ENCODE measurements at places on chromosomes 4 and X.

GRCh38 chr4:173461170-173461569 lies 62.3 kb upstream of the SCRG1 start:
- DNase-seq, result no peak

DNA sequence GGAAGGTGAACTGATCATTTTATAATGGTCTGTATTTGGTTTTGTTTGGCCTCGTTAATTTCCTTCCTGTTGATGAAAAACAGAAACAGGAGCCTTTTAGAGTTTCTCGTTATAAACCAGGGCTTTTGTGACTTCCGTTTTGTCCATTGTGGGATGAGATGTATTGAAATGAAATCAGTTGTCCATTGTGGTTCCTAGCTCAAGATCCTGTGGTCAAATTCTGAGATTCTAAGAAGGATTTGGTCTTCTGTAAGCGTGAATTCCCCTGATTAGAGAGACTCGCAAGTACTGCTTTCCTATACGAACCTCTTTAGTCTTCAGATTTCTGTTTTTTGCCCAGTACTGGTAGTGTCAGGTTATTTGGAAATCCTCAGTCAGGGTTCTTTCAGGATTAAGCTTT lies 101.7 kb downstream of the RAPGEF2 start:
- no peak for DNase-seq

- DNase-seq, result no peak
Observed at GRCh38 chrX:19785647-19786046, 101.8 kb downstream of the SH3KBP1 start.

DNA sequence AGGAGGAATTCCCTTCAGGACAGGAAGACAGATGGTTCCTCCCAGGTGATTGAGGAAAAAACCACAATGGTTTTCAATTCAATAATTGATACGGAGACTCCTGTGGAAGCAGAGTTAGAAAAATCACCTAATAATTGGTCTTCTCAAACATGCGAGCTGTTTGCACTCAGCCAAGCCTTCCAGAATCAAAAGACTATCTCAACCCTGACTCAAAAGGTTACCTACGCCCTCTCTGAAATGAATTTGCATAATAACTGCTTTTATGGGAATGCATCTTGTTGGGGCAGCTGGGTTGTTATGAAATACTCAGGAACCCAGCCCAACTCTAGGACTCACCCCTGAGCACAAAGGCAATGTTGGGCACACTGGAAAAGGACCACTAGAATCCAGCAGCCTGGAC lies 66.9 kb upstream of the ARSJ start:
- no peak for DNase-seq

DNA sequence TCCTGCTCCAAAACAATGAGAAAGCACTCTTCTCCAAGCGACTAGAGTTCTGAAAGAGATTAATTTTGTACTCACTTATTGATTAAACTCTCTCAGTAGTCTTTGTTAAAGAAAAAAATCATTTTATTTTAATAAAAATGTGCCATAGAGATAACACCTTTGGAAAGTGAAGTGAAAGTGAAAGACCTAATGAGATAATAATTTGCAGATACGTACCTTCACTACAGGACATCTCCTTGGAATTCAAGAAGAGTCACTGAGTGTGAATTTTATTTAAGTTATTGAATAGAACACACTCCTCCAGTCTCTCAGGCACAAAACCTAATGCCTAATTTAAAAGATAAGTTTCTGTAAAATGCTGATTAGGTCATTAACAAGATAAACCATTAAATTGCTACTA lies 1070.6 kb upstream of the GRID2 start:
- DNase-seq, result no peak

- no peak for DNase-seq
Observed at GRCh38 chr4:112302320-112303274, 5.4 kb downstream of the ALPK1 start.

DNA sequence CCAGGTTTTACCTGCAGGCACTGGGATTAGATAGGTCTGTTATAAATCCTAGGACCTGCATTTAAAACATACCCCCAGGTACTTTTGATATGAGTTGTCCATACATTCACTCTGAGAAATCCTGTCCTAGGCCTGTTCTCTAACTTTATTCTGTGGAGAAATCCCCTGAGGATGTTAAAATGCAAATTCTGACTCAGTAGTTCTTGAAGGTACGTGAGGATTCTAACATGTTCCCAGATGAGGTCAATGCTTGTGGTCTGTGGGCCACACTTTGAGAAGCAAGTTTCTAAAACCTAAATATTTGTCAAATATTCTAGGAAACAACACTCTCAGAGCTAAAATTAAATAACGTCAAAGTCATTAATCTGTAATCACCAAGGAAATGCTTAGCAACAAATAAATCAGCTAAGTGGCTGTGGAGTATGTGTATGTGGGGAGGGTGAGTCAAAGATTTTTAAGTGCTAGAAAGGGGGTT lies 101.3 kb upstream of the MAGEB16 start:
- no peak for DNase-seq

- DNase-seq, result no peak
Observed at GRCh38 chr4:106238820-106239420, 77.1 kb downstream of the TBCK start.

DNA sequence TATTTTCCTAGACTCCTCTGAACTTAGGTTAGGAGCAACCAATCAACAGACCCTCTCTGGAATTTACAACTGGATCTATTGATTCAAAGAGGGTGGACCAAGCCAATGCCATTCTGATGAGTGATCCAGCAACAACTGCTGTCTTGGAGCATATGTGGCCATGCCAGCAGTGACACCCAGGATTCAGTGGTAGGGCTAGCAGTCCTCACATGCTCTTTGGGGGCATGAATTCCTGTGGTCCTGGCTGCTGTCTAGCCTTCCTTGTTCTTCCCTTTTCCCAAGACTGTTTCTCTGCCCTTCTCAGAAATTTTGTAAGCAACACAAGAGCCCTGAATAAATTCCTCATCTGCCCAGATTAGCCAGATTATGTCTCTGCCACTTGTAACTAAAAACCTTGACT lies 61.5 kb upstream of the GATB start:
- DNase-seq, result no peak

GRCh38 chr4:159382856-159383561 lies 280.1 kb downstream of the RAPGEF2 start:
- DNase-seq, result no peak

DNA sequence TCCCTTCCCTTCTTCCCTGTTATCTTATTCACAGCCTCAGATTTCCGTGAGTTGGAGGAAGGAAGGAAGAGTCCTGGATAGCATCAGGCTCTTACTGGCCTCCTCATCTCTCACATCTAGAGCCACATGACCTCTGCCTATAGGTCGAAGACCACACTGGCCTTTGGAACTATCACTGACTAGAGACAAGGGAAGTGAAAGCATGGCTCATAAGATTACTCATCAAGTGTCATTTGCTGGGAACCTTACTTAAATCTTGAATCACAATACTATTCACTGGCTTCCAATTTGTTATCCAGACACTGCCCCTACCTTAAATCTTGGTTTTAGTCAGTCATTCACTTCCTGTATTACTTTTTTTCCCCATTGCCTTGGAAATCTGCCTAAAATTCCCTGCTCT lies 61.6 kb upstream of the MTMR8 start:
- DNase-seq, result no peak

DNA sequence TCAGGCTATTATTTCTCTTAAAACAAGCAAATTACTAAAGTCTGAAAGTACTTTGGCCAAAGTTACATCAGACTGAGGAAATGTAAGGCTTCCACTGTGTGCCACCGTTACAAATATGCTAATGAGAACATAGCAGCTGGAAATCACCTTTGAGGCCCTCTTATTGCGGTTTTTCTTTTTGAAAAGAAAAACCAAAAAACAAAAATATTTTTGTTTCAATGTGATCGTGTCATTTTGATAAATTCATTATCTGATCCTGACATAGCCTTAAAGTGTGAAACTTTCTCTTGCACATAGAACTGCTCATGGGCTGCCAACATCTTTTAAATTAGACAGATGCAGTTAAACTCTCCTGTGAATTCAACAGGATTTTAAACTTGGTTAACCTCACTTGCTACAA lies 2.8 kb upstream of the TIFA start:
- no peak for DNase-seq
